ENCODE measurements at places on chromosomes 11 and 22.

GRCh38 chr11:124075841-124076651 lies 34.9 kb upstream of the OR10G7 start:
- DNase-seq = no peak

- no peak for DNase-seq
Measured at GRCh38 chr11:132464003-132464342, 1068.3 kb downstream of the OPCML start.

DNA sequence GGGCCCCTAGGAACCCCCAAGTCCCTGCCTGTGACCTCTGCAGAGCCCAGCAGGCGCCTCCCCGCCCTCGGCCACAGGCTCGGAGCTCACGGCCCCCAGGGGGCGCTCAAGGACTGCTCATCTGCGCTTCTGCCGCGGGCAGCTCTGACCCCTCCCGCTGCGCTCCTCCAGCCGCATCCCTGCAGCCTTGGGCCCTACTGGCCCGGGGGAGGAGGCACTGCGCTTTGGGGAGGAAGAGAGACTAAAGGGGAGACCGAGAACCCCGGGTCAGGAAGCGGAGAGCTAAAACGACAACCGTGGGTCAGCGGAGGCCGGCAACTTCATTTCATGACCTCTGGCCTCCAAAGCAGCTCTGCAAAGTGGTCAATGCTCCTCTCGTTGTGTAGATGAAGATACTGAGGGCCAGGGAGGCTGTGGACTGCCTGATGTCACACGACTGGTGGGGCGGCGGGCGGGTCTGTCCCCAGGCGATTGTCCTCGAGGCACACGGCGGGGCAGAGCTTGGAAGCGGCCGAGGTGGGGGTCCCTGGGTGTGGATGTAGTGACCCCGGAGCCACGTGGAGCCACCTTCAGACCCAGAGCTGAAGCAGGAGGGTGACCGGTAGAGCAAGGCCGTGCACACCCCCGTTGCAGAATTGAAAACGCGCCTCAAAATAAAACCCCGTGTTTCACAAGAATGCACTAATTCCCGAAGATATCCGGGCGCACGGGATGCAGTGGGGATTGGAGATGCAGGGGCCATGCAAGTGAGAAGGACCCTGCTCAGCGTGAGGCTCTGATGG lies 2.7 kb upstream of the KRTAP5-6 start:
- no peak for DNase-seq

- no peak for DNase-seq
Measured at GRCh38 chr11:20634044-20634443, 34.6 kb downstream of the SLC6A5 start.

- no peak for DNase-seq
Measured at GRCh38 chr11:90698238-90698637, 475.4 kb upstream of the CHORDC1 start.

- DNase-seq = no peak
Measured at GRCh38 chr22:49522582-49523373, 304.9 kb downstream of the BRD1 start.

- DNase-seq = no peak
Measured at GRCh38 chr22:44693756-44694155, 8.2 kb upstream of the PRR5 start.

DNA sequence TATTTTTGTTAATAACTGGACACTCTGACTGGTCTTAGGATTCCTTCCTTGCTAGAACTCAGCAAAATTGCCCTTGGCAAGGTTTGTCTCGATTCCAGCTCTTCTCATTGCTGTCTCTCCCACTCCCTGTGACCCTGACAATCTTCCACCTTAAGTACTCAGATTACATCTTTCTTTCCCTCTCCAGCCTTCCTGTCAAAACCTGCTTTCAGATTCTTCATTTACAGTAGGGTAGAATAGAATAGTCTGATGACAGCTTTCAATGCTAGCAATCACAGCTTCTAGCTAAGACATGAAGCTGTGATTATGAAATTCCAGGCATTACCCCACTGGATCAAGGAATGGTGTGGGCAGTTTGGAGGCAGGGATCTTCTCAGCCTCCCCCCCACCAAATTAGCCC lies 39.2 kb upstream of the LMO2 start:
- DNase-seq = no peak

- DNase-seq = no peak
Measured at GRCh38 chr11:96294289-96294688, 48.7 kb downstream of the MAML2 start.

- DNase-seq = no peak
Measured at GRCh38 chr22:27518531-27519340, 282.8 kb downstream of the MN1 start.

GRCh38 chr11:61510166-61510919 lies 1.8 kb downstream of the LRRC10B start:
- no peak for DNase-seq

- DNase-seq = no peak
Measured at GRCh38 chr22:25453557-25453956, 110.9 kb upstream of the GRK3 start.

DNA sequence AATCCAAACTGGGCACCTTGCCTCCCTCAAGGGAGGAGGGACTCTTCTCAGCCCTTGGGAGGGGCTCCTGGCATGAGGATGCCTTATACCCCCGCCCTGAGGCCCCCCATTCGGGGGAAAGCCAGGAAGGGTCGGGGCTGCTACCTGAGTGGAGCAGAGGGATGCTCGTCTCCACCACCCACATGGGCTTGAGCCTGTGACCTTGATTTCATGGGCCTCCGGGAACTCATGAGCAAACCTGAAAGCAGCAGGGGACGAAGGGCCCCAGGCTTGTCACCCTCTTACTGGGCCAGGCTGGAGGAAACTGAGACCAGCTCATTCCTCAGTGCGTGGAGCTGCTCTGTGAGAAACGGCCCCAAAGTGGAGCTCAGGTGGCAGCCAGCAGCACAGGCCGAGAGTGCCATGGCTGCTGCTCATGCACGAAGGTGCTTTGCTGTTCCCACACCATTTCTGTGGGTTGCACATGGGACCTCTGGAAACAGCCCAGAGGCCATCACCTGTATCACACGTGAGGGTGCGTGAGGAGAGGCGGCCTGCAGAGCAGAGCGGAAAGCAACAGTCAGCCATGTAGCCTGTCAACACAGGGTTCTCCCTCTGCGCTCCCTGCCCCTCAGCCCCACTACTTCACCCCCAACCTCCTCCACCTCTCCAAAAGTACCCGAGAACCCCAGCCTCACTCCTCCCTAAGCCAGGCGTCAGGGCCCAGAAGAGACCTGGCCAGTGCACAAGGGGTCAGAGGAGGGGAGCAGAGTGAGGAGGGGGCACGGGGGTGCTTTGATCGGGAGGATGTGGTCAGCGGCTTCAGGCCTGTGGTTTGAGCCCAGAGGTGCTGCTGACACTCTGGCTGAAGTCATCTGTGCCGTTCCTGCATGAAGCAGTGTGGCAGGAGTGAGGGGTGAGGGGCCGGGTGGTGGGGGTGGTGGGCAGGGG lies 14.1 kb upstream of the IL2RB start:
- no peak for DNase-seq

GRCh38 chr11:40281052-40281580 lies 1178.3 kb downstream of the LRRC4C start:
- DNase-seq = no peak

GRCh38 chr22:45562102-45562501 lies 59.4 kb downstream of the FBLN1 start:
- DNase-seq = no peak

GRCh38 chr22:28222976-28223745 lies 304.1 kb upstream of the PITPNB start:
- no peak for DNase-seq

- no peak for DNase-seq
Measured at GRCh38 chr11:116938471-116939070, 101.1 kb upstream of the APOA1 start.

GRCh38 chr22:30806391-30806861 lies 111.8 kb downstream of the OSBP2 start:
- no peak for DNase-seq

DNA sequence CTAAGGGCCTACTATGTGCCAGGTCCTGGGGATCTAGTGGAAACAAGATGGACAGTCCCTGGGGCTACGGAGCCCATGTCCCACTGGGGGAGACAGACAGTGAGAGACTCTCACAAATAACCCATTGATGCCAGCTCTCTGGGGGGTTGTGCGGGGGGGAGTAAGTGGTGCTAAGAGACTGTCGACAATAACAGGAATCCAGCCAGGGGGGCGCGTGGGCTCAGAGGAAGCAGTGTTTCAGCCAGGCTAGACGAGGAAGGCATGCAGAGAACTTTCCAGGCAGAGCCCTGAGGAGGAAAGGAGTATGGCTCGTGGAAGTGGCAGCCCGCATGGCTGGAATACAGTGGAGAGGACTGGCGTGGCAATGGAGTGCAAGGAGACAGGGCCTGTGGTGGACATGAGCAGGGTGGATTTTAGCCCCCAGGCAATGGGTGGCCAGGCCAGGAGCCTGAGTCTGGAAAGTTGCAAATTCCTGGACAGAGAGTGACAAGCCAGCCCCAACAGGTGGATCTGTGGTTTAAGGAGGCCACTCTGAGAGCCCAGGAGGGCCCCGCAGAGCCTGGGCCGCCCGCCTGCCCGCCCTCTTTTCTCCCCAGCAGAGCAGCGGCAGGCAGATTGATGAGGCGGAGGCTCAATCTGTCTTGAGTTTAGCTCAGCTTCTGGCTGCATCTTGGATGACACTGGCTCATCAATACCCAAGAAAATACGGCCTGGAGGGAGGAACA lies 40.0 kb upstream of the TCF20 start:
- no peak for DNase-seq

DNA sequence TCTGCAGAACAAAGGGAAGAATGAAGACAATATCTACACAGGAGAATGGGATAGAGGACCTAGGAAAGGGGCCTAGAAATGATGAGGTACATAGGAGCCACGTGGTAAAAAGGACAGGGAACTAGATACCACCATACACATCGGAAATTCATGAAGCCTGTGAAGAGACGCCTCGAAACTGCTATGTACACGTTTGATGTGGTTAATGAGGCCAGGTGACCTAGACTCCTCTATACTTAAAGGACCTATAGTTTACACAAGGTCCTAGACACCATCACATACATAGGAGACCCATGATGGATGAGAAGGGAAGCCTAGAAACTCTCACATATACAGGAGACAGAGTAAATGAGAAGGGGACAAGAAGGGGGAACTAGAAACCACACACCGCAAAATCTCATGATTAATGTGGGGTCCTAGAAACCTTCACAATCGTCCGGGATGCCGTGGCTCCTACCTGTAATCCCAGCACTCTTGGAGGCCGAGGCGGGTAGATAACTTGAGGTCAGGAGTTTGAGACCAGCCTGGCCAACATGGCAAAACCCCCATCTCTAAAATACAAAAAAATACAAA lies 23.8 kb downstream of the RHBDD3 start:
- no peak for DNase-seq

DNA sequence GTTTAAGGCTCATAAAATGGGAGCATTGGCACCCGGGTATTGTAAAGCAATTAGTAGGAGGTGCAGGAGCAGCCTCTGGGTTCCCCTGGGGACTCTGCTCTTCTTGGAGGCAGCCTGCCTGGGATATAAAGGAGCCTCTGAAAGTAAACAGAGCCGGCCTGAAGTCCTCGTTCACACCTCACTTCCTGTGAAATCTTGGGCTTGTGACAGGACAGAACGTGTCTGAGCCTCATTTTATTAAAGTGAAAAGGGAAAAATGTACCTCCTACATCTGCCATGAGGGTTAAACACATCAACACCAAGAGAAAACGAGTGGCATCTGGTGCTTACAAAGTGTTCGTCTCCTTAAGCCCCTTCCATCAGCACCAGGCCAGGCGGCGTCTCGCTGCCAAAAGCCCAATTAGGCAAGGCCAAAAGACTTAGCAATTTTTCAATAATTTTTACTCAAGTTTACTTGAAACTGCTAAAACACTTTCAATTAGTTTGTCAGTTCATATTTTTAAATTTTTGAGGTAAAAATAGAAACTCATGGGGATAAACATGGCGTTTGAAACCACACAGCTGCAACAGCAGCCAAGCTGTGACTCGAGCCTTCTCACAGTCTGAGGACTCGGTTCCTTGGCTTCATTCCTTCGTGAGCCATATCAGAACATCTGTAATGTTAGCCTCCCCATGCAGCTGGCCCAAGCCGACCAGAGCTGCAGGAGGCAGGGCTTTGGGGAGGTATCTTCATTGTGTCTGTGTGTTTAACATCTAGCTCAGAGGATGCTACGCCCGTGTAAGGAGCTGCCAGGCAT lies 33.6 kb downstream of the MAP6 start:
- no peak for DNase-seq

GRCh38 chr11:7004482-7004881 lies 15.7 kb downstream of the ZNF214 start:
- DNase-seq = no peak

DNA sequence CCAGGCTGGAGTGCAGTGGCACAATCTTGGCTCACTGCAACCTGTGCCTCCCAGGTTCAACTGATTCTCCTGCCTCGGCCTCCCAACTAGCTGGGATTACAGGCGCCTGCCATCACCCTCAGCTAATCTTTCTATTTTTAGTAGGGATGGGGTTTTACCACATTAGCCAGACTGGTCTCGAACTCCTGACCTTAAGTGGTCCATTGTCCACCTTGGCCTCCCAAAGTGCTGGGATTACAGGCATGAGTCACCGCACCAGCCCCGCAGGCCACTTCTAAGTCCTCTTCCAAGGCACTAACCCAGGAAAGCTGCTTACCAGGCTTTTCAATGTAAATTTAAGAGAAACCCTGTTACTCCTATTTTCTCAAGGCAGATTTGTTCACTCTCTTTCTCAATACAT lies 50.4 kb downstream of the DENND5A start:
- DNase-seq = no peak

DNA sequence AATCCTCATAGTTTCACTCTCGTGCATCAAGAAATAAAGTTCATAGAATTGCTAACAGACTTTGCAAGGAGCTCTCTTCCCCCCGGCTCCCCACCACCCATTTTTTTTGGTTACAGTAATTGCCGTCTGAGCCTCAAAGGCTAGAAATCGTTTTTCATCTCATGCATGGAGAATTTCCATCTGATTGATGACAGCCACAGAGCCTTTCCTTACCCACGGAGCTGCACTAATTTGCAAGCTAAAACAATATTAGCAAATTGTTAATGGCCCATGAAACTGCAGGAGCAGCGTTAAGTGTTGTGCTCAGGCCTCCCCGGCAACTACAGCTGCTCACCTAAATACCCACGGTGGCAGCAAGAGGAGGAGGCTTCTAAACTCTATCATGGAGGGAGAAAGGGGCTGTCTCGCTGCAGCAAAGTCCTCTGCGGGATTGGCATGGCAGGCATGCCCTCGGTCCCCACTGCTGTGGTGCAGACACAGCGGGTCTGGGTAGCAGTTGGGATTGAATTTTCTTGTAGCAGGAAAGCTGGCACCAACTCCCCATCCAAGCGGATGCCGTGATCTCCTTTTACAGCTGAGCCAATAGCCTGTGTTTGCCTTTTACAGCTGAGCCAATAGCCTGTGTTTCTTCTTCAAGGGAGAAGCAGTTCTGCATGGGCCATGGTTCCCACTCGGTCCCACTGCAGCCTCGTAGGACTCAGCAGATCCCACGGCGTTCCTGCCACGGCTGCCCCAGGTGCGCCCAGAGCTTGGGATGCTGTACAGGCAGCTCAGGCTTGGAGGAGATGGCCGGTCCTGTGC lies 412.3 kb downstream of the BRD1 start:
- DNase-seq = no peak

DNA sequence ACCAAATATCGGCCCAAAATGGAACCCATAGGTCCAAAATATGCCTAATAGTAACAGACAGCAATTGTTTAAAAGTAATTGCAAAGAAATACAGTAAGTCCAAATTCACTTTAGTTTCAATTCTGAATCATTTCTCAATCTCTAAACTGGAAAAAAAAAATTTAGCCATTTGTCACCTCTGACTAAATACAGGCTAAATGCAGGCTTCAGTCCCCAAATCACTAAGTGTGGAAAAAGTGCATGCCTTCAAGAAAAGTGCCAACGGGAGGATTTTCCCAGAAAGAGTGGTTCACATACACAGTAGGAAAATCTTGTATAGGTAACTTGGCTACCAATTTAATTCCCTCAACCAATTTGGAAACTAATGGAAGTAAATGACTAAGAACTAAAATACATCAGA lies 35.7 kb downstream of the SIK3 start:
- no peak for DNase-seq

Measured in cortex of kidney (tissue), 1 donor.